ENCODE measurements at places on chromosomes 6 and 20.

DNA sequence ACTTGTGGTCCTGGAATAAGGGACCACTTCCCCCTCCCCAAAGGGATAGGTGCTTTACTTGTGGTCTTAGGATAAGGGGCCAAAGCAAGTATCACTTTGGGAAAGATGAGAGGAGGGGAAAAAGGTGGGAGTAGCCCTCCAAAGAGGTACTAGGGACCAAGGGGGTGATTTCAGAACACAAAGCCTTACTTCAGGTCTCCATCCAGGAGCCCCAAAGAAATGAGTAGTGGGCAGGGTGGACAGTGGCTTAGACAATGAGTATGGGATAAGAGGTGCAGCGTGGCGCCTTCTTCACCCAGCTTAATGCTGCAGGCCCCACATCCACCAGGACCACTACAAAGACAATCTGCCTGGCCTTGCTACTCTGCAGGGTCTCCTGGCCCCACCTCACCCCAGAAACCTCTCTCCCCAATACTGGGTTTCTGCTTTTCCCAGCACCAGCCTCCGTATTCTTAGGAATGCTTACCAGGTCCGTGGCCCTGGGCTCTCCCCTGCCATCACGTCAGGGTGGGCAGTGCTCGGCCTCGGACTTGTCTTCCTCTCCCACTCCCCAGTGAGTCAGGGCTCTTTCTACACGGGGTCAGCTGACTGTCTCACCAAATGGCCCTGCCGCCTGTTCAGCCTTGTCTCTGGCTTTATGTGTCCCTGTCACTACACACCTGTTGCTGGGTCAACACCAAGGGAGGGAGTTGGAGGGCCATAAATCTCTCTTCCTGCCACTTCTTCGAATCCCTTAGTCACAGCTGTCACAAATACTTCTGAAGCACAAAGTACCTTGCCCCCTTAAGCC is 3.1 kb downstream of the NNAT start:
- no peak for DNase-seq

GRCh38 chr6:9126878-9127560 is 691.7 kb upstream of the SLC35B3 start:
- DNase-seq, result peak; percentile 93

- DNase-seq, result no peak
These were observed 23.1 kb downstream of the TRIM27 start for GRCh38 chr6:28900577-28901256.

DNA sequence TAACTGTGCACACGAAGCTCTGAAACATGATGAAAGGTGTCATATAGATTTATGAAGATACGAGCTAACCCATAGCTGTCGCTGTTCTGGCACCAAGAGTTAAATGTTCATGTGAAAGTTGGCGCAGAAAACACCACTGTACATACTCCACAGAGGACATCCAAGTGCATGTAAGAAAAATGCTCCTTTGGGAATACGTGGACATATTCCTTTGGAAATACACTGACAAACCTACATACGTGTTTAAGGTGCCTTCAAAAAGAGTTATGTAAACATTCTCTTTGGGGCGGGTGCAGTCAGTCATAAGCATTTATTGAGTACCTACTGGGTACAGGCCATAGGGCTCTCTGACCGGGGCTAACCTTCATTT is 723 bp upstream of the ARID1B start:
- peak; percentile 48 for DNase-seq

GRCh38 chr6:159977255-159977903 is 8.5 kb downstream of the IGF2R start:
- DNase-seq, result peak; percentile 72

DNA sequence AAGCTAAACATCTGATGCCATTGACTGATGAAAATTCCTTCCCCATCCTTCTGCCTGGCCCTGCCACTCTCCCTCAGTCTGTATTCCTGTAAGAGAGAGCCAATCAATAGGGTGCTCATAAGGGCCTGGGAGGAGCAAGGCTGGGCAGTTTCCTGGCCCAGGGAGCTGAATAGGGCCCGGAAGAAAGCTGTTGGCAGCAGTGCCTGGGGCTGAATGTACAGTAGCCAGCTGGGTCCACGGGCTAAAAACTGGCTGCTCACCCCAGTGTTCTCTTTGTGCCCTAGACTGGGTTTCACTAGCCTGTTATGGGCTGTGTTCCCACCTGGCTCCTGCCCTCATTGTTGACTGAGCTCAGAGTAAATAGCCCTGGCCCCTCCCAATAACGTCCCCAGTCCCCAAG is 1.7 kb upstream of the WFDC2 start:
- no peak for DNase-seq

GRCh38 chr6:43005844-43006243 is 7.9 kb downstream of the MEA1 start:
- DNase-seq, result no peak

GRCh38 chr6:144395014-144395413 is 109.9 kb downstream of the UTRN start:
- DNase-seq, result no peak

- DNase-seq, result peak; percentile 76
These were observed 3.3 kb downstream of the PLN start for GRCh38 chr6:118551063-118552053.

DNA sequence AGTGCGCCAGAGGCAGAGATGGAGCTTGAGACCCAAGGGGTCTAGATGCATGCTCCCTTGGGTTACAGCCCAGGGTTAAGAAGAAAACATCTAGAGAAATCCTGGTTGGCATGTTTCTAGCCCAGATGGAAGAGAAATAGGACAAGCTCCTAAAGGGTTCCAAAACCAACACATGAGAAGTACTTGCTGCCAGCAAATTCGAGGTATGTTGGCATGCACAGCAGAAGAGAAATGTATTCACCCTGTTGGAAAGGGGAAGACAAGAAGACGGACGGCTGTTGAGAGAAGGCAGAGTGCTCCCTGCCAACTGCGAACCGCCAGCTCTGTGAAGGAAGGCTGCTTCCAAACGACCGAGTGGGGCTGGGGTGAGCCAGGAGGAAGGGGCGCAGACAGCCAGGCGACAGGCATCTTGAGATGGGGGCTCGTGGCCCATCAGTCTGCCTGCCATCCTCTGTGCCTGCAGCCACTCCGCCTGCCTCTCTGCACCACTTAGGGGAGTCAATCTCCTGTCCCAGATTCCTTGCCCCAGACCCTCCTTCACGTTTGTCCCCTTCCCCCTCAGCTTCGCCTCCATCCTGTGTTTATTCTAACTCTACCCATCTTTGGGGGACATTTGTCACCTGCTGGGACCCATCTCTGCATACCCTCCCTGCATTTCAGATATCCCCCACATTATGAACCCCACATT is 249.2 kb downstream of the CDC5L start:
- no peak for DNase-seq

- DNase-seq, result no peak
These were observed 23.9 kb upstream of the DACT2 start for GRCh38 chr6:168343239-168344150.

- DNase-seq, result no peak
These were observed 87.6 kb upstream of the PAK5 start for GRCh38 chr20:9926476-9926875.

- DNase-seq, result no peak
These were observed 4.9 kb upstream of the ZFP57 start for GRCh38 chr6:29685718-29686326.

DNA sequence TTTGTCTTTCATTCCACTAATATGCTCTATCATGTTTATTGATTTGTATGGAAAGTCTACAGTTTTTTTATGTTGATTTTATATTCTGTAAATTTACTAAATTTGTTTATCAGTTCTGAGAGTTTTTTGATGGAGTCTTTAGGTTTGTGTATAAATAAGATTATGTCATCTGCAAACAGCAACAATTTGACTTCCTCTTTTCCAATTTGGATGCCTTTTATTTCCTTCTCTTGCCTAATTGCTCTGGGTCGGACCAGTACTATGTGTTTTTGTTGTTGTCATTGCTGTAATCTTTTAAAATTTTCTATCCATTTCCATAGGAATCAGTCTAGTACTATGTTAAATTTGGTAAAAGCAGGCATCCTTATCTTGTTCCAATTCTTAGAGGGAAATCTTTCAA is 31.5 kb upstream of the POLR1H start:
- DNase-seq, result no peak

- DNase-seq, result no peak
These were observed 9.1 kb downstream of the SLC18B1 start for GRCh38 chr6:132789396-132789776.

- DNase-seq, result no peak
These were observed 20.5 kb downstream of the ROMO1 start for GRCh38 chr20:35719717-35720116.

DNA sequence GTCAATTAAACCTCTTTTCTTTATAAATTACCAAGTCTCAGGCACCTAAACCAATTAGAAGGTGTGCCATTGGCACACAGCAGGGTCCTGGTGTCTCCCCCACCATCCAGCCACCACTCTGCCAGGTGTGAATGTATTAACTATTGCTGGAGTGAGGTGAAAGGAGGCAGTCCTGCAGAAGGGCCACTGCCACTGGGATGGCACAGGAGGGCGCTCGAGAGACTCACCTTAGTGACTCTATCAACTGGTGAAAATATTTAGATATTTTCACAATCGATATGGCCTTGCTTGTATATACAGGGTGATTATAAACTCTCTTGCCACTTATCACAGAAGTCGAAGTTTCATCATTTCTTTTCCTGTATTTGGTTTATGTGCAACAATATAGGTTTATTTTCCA is 145.6 kb upstream of the ESR1 start:
- no peak for DNase-seq

DNA sequence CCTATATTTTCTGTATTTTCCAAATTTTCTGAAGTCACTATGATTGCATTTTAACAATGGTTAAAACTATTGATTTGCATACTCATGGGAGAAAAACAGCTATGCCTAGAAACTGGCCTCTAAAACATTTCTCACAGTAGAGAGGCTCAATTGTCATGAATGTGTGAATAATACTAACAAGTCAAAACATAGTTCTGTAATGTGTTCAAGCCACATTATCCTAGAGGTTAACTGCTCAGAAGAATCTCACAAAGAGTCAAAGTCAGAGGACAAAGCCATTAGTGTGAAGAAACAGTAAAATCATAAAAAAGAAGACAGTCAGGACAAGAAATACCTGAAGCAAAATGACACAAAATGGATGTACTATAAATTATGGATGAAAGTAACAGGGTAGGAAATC is 12.5 kb upstream of the ALDH8A1 start:
- DNase-seq, result no peak

GRCh38 chr6:111565326-111566221 is 40.1 kb downstream of the TRAF3IP2 start:
- no peak for DNase-seq

Measured in astrocyte of the spinal cord (primary cell).